ENCODE measurements at places on chromosomes 13 and 19. TPM values are rescaled to one million over a fixed set of nuclear protein-coding genes. Genes with fewer than 3 reads are reported as not detected.

DNA sequence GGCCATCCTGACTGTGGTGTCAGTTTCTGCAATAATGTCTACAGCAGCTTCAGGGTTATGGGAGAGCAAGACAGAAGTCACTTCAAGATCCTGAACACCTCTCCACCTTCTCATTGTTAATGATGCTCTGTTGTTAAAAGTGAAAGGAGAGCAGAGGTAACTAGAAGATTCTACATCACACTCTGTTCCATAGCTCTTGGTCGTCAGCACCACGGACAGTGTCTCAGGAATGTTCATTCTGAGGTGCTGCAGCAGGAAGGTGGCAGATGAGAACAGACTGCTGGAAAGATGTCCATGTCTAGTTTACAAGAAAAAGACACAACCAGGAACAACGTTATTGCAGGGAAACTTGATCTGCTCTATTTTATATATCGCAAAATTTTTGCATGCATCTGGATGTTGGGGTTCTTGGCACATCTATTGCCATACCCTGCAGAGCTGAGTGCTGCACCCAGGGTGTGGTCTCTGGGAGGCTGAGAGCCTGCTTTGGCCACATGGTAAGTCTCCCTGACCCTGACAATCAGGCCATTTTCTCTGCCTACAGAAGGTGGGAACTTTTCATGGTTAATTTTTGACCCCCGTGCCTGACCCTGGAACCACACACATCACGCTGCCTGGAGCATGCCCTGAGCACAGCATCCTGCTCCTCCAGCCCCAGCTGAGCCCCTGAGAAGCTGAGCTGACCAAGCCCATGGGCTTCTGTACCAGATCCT, 12.7 kb downstream of the CEACAM21 start:
- peak; percentile 23 for DNase-seq

DNA sequence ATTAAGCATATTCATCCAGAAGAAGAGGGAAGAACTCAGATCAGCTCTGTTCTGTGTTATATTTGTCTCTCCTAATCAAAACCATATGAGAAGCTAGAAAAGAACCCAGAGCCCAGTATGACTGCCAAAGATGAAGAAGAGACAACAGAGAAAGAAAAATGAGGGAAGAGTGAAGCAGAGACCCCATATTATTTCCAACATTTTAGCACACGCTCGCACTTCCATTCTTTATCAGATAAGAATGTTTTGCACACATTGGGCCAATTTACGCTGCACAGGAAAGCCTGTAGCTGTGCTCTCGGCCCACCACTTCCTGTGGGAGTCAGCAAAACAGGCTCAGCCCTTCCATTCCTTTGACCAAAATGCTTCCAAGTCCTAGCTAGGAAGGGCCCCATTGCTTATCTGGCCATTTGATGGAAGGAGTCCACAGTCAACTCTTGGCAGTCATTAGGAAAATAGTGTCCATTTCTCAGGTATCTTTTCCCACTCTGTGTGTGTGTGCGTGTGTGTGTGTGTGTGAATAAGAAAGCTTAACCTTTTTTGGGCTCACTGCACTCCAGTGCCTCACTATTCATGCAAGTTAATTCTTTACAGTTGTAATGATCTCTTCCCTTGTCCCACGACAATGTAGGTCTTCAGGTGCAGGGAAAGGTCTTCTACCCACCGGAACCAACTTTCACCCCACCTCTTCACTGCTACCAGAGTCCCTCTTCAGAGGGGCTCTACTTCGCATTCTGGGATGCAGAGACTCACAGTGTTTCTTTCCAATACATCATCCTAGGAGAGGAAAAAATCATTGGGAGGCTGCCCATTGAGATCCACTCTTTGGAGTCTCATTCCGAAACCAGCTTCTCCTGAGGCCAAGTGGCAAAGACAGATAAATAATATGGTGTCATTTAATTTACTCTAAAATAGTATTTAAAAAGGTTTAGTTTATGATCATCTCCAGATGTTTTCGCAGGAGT, 237.5 kb downstream of the COG6 start:
- DNase-seq: no peak

DNA sequence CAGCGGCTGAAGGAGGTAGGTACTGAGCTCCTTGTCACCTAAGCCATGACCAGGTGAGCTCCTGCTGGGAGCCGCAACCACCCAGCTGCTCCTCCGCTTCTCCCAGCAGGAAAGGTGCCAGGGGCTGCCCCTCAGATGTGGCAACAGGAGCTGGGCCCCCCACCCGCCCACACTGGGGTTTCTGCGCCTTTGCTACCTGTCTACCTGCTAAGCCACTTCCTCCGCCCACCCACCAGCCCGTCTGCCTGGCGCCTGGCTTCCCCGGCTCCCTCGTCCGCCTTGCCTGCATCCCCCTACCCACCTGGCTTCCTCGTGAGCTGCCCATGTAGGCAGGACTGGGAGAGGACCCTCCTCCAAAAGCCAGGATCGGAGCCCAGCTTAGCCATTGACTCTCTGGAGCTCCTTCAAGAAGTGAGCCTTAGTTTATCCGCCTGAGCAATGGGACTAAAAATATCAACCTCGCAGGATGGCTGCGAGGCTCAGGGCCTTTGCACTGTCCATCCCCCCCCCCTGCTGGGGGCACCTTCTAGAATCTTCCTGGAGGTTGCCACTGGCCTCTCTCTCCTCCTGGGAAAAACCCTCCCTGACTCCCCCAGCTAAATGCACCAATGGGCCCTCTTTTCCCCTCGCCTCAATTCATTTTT, 55.8 kb upstream of the KLF2 start:
- DNase-seq: no peak

DNA sequence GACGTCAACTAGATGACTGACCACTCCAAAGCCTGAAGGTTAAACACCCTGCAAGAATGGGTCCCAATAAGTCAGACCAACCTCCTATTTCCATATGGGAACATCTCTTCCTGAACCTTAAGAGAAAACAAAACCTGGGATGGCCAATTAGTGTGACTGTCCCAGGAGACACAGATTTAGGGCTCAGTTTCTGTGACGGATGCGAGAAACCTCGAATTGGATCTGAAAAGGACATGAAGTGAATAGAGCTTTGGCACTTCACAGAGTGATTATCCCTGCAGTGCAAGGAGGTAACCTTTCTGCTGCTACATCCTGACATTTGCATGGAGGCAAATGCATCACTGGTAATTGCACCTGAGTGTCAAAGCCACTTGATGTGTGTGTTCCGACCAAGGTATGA, 442.2 kb upstream of the KLF12 start:
- no peak for DNase-seq

- no peak for DNase-seq
Measured at GRCh38 chr13:107803822-107804495, 411.4 kb downstream of the LIG4 start.

- DNase-seq: no peak
Measured at GRCh38 chr19:45972081-45972946, 1.4 kb downstream of the NOVA2 start.

GRCh38 chr13:30172593-30173302, 134.6 kb downstream of the KATNAL1 start:
- no peak for DNase-seq

DNA sequence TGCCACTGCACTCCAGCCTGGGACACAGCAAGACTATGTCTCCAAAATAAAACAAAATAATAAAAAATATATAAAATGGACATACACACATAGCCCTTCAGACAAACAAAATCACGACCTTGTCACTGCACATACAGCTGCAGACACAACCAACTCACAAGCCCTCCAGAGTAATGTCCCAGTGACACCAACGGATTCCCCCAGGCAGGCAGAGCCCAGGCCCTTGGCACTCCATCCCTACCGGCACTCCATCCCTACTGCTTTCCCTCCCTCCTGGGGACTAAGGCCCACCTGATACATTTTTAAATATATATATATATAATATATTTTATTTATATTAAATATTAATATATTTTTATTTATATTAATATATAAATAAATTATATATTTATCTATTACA, 18.5 kb downstream of the ZNF101 start:
- no peak for DNase-seq

DNA sequence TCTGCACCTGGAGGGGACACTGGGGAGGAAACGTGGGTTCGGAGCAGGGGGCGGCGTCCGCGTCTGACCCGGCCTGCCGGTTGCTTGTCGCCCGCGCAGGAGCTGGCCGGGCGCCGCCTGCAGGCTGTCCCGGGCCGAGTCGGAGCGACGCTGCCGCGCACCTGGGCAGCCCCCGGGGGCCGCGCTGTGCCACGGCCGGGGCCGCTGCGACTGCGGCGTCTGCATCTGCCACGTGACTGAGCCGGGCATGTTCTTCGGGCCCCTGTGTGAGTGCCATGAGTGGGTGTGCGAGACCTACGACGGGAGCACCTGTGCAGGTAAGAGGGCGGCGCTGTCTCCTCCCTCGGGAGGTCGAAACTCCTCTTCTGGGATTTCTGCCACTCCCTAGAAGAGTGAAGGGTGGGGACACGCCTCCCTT, 1.3 kb downstream of the ITGBL1 start:
- no peak for DNase-seq

GRCh38 chr13:95267662-95268342, 33.4 kb downstream of the ABCC4 start:
- no peak for DNase-seq

- no peak for DNase-seq
Measured at GRCh38 chr13:21031594-21032275, 29.7 kb downstream of the LATS2 start.

Gene ZNF582
- 0.49 TPM for total RNA-seq

Gene IGFL2
- not detected for total RNA-seq

Gene RASGRP4
- not detected for total RNA-seq

Measured in NCI-H460 (cell line).